Stimulated activated CD4-positive, alpha-beta T cell treated with anti-CD3 and anti-CD28 coated beads, Interleukin-4, amount 100 ng/mL, for 24 hours (primary cell): ENCODE measurements at places on chromosomes 11 and 22.
A peak's percentile ranks its signal among the peaks of the same experiment; 100 is the strongest.

DNA sequence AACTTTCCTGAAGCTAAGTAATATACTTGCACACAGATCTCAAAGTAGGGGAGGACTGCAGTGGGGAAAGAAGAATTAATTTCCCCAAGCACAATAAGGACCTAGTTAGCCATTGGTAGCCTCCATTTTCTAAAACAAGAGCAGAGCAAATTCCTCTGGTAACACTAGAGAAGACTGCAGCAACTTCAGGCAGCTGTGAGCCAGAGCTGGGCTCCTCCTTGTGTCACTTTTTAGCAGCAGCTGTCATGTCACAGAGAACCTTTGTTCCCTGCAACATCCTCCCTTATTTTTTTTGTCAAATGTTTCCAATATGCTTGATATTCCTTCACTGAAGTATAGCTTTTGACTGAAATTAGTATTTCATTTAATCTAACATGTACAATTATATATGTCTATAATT lies 54.4 kb downstream of the RRAS2 start:
- no peak for DNase-seq

GRCh38 chr11:83410605-83411565 lies 124.7 kb upstream of the CCDC90B start:
- DNase-seq = no peak

- DNase-seq = no peak
These were observed 40.0 kb downstream of the DCUN1D5 start for GRCh38 chr11:103051981-103052380.

- no peak for DNase-seq
These were observed 76.6 kb upstream of the PRR5 start for GRCh38 chr22:44625421-44625760.

- DNase-seq = peak; percentile 1
These were observed 167.4 kb downstream of the BRD1 start for GRCh38 chr22:49660321-49660720.

DNA sequence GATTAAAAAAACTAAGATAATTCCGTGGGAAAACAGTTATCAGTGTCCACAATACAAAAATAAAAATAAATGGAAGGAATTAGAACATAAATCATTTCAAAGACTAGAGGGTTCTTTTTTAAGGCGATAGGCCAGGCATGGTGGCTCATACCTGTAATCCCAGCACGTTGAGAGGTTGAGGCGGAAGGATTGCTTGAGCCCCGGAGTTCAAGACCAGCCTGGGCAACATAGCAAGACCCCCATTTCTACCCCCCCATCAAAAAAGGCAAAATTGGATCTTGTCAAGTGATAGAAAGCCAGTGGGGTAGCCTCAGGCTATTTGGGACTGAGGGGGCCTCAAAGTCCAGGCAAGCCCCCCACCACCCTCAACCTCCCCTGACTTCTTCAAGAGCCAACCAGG lies 20.6 kb upstream of the POLA2 start:
- DNase-seq = no peak

GRCh38 chr11:35477901-35478300 lies 47.5 kb downstream of the PAMR1 start:
- DNase-seq = no peak

DNA sequence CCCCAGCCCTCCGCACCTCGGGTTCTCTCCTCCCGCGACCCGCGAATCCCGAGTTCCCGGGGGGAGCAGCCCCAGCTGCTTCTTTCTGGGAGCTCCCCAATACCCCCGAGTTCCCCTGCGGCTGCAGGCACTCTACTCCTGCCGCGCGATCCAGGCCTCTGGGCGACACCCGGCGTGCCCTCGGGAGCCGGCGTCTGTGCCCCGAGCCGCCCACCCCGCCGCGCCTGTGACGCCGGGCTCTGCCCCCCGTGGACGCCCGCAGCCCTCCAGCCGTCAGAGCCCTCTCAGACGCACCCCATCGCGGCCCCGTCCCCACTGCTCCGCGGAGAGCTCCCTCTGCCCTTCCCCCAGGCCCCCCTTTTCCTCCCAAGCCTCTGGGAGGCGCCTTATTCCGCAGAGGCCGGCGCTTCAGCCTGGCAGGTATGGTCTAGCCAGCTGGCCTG lies 422 bp downstream of the GLB1L2 start:
- DNase-seq = peak; percentile 15

GRCh38 chr11:773425-773824 lies 3.9 kb downstream of the GATD1 start:
- no peak for DNase-seq

- no peak for DNase-seq
These were observed 30.6 kb downstream of the NFRKB start for GRCh38 chr11:129864811-129865210.

DNA sequence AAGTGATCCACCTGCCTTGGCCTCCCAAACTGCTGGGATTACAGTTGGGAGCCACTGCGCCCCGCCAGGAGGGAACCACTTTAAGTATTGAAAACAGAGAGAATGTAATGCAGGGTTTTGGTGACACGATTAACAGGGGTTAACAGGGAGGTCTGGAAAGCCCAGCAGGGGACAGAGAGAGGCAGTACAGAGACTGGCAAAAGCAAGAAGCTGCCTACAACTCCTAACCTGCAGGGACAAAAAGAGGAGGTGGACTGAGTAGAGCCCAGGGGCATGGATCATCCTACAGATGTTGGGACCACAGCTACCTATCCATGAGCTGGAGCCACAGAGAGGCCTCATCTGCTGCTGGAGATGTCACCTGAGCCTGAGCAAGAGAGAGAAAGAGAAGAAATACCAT lies 1.7 kb upstream of the SPINDOC start:
- DNase-seq = no peak

DNA sequence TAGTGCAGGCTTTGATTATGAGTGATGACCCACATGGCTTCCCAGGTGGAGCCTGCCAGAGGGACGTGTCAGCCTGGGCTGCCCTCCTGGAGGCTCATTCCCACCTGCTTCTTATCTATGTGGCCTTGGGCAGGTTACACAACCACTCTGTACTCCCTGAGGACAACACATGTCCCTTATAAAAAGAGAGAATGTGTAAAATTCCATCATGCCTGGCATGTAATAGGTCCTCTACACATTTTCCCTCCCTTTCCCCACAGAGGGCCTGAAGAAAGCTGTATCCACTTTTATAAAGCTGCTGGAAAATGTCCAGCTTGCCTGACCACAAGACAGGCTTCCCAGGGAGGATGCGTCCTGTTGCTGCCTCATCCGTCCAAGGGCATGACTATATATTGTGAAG lies 55.0 kb upstream of the VSTM5 start:
- no peak for DNase-seq

- DNase-seq = peak; percentile 83
These were observed 11.7 kb downstream of the RASD2 start for GRCh38 chr22:35552196-35552842.

GRCh38 chr11:75468534-75469340 lies 35.7 kb upstream of the KLHL35 start:
- DNase-seq = no peak

- no peak for DNase-seq
These were observed 10.2 kb downstream of the BID start for GRCh38 chr22:17764036-17764435.

DNA sequence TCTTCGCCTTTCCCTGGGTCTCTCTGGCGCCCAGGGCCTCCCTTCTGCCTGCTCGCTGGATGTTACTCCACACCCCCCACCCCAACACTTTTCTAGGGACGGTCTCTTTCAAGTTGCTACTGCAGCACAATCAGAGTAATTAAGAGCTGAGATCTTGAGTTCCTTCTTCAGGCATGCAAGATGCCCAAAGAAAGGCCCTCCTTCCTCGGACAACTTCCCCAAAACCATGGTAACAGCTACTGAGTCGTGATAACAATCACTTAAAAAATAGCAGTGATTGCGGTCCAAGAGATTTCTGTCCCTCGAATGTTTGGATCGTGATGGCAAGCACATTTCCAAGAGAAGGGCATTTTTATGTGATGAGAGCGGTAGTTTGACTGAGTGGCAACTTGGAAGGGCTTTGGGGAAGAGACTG lies 638 bp upstream of the TENM4 start:
- DNase-seq = no peak

DNA sequence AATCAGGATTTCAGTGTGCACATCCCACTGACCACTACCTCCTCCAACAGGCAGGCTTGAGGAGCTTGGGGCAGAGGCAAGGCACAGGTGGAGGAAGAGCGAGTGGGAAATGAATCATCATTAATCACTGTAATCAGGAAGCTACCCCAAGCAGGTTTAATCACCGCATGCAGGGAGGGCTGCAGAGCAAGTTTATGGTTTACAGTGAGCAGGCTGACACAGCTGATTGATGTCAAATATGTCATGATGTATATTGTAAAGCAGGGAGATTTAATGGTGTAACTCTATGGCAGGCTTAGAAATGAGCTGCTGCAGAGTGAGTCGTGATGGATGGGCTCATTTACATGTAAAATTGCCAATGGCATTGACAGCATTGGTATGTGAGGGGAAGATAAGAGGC lies 441.0 kb downstream of the NTM start:
- no peak for DNase-seq

DNA sequence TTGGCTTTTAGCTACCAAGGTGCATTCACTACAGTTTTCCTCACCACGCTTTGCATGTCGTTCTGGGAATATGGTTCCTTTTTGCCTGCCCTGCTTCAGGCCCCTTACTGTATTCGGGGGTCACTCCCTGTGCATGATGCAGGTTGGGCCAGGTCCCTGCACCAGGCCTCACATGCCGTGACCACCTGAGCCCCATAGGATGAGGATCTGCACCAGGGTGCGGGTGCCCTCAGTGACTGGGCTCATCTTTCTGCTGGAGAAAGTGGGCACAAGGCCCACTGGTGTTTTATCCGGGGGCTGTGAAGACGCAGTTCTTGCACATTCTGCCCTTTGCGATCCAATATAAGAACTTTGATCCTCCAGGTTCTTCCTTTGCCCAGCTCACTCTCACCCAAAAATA lies 45.7 kb upstream of the CABP7 start:
- DNase-seq = no peak

DNA sequence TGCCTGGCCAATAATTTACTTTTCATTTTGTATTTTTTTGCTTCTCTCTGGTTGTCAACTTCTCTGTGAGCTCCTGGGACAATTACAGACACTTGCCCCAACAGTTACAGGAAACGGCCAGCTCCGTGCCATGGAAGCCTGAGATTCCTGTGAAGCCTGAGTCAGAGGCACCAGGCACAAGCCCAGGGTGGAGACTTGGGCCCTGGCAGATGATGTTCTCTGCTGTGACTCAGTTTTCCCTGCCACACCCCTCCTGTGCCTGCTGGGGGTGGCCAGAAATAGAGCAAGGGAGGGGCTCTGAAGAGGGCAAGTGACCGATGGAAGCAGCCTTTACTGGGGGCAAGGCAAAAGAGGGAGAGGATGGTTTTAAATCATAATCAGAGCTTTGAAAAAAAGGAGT lies 4.9 kb downstream of the ATP5MGL start:
- no peak for DNase-seq

GRCh38 chr22:32926600-32926999 lies 125.1 kb downstream of the TIMP3 start:
- no peak for DNase-seq

GRCh38 chr22:40198733-40199132 lies 21.0 kb downstream of the TNRC6B start:
- DNase-seq = no peak

DNA sequence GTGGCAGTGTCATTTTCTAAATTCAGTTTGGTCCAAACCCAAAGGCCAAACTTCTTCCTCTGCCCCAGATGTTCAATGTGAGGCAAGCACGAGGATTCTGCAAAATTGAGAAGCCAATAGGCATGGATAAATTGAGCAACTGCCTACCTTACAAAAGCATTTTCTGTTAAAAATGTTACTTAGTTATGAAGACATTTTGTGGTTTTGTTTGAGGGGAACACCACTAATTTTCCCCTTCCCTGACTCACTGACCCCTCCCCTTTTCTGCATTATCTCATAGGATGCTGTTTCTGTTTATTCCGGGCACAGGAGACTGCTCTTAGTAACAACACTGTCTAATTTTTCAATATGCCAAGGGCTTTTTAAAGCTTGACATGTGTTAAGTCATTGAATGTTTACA lies 462.8 kb downstream of the INSC start:
- DNase-seq = no peak

- DNase-seq = no peak
These were observed 7.7 kb upstream of the TCF20 start for GRCh38 chr22:42277988-42278776.

DNA sequence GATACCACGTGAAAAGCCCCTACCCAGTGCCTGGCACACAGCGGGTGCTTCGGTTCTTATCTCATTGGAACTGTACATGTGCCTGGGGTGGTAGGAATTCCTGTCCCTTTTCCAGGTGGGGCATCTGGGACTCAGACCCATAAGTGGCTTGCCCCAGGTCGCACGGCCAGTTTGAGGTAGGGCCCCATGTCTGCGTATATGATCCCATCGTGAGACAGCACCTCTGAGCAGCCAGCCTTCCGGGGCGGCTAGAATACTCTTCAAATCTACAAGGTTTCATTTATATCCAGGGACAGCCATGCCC lies 33.5 kb upstream of the SMIM38 start:
- no peak for DNase-seq

DNA sequence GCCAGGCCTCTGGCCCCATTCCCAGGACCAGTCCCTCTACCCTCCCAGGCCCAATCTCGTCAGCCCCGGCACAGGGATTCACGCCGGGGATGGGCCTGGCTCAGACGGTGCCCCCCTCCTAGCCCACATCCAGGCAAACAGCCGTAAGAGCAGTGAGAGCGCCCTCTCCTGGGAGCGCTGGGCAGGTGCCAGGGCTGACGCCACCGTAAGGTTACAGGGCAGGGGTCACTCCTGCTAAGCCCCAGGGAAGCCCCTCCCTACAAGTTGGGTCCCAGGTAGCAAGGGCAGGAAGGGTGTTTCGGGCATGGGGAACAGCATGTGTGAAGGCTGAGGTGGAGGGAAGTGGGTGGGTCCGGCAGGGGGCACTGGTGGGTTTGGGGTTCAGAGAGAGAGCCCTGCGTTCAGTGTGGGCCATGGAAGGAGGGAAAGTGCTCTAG lies 19.2 kb upstream of the PPARA start:
- DNase-seq = no peak

DNA sequence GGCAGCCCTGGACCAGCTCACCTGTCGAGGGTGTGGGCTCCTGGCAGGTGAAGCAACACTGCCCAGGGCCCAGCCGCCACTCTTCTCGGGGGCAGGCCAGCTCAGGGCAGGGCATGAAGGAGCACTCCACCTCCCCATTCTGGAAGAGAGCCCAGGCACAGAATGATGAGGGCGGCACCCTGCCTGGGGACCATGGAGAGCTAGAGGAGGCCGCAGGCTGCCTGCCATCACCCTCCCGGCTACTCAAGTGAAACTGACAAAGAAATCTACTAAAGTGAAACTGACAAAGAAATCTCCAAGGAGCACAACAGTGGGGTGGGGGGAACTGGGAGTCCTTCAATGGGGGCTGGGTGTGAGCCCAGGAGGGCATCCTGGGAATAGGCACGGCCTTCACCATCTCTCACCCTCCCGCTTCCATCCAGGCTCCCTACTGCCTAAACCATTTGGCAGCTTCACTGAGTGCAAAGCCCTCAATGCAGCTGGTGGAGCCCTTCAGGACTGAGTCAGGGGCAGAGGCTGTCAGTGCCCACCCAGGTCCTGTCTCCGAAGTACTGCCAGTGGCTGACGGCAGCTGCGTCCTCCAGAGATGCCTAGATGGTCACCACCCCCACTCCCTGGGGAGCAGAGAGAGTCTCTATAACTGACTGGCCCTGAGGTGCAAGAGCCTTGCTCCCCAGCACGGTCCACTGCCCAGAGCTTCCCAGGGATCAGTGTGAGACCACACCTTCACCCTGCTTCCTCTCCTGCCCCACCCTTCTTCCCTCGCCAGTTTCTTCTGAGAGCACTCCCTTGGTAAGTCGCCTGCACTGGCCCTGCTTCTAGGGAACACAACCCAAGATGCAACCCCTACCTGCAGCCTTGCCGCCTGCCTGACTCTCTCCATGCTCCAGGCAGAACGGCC lies 21.7 kb downstream of the VWCE start:
- DNase-seq = no peak

- DNase-seq = no peak
These were observed 29.8 kb upstream of the NFAM1 start for GRCh38 chr22:42462016-42462415.
